Trophoblast cell (in vitro differentiated cells and primary cell): ENCODE measurements at places on chromosomes 1 and 21.

DNA sequence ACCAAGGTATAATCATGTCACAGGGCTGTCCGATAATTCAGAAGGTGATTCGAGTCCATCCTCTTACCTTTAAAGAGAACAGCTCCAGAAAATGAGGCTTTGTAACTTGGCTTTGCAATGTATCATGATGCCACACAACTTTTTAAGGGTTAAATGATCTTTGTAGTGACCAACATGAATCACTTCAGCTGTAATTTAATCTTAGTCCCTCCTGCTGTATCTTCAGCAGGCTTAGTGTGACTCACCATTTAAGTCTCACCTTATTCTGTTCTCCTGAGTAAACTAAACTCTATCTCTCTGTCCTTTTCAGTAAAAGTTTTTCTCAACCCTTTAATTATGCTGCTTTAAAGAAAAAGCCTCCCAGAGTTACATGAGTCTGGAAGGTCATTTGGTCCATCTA, 1.9 kb upstream of the HIVEP3 start:
- no peak for DNase-seq
- H3K27ac ChIP-seq, result no peak overlapping the region
- H3K27me3 ChIP-seq, result no peaks in the 10 kb centered on the region
- H3K4me1 ChIP-seq, result peaks cover 17% of the 10 kb centered on the region

DNA sequence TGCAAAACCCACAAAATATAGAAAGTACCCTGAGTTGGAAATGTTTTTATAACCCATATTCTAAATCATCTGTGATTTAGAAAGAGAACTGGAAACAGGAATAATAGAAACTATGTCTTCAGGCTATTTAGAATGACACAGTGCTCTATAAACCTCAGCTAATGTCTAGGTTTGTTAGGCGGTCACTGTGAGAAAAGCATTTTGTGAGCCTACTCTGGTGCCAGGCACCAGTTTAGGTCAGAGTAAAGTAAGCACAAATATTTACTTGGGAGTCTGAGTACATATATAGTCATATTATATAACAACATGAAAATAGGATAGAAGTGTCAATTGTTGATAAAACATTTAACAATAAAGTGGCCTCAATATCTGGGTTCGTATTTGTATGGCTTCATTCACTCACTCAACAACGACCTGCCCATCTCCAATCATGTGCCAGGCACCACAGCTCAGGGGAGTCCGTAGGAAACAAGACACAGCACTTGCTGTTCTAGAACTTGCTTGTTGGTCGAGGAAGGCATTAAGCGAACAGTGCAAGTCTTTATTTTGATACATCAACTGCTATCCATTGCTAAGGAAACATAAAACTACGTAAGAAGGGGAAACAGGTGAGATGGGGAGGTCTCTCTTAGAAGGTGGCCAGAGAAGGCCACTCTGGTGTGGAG, 37.2 kb downstream of the GNB1 start:
- H3K36me3 ChIP-seq, result peaks cover 5% of the 10 kb centered on the region
- no peak for DNase-seq
- H3K27me3 ChIP-seq, result no peaks in the 10 kb centered on the region
- peaks cover 6% of the 10 kb centered on the region for H3K4me1 ChIP-seq
- H3K27ac ChIP-seq, result no peak overlapping the region

DNA sequence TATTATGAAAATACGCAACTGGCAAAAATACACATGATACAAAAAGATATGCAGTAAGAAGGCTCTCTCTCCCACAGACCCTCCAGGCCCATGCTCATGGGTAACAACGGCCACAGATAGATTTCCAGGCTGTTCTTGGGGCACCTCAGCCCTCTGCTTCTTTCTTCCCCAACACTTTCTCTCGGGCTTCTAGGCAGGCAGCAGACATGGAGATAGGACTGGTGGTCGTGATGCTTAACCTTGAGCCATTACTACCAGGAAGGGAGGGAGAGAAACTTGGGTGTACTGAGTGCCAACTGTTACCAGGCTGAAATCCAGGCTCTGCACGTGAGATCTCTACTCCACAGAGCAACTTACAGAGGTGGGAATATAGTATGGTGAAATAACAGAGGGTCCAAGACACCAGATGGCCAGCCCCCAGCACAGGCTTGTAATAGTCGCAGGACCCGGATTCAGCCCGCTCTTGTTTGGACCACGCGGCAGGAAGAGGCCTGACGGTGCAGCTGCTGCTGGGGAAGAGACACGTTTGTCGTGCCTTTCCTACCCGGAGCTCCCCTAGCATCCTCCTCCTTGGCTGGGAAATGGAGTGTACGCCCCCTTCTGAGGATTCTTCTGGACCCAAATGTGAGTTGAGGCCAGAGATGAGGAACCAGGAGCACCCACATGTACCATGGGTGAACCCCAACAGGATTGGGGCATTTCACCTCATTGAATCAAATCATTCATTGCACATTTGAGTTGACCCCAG, 441.1 kb upstream of the VAMP3 start:
- H3K4me3 ChIP-seq, result no peak overlapping the region
- H3K36me3 ChIP-seq, result no peaks in the 10 kb centered on the region
- no peak for DNase-seq
- H3K27ac ChIP-seq, result no peak overlapping the region
- no peaks in the 10 kb centered on the region for H3K4me1 ChIP-seq
- H3K27me3 ChIP-seq, result no peaks in the 10 kb centered on the region

GRCh38 chr1:6972399-6972798, 187.1 kb downstream of the CAMTA1 start:
- no peaks in the 10 kb centered on the region for H3K36me3 ChIP-seq
- DNase-seq, result no peak
- no peak overlapping the region for H3K4me3 ChIP-seq
- no peaks in the 10 kb centered on the region for H3K27me3 ChIP-seq
- H3K27ac ChIP-seq, result no peak overlapping the region

DNA sequence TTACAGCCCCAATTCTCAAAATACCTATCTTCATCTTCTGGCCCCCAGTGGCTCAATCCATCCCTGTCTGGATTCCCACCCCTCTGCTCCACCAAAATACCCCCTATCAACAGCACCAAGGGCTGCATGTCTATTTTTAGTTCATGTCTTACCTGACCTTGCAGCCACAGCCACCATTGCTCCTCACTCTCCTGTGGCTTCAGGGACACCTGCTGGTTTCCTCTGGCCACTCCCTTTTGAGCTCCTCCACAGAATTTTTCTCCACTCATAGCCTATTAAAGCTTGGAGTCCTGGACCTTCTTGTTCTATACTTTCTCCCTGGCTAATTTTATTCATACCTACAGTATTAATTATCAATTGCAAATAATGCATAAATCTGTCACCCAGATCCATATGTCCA, 125.3 kb upstream of the NGF start:
- peak; percentile 14 for DNase-seq
- peaks cover 17% of the 10 kb centered on the region for H3K4me1 ChIP-seq
- no peak overlapping the region for H3K27ac ChIP-seq
- no peak overlapping the region for H3K4me3 ChIP-seq
- no peaks in the 10 kb centered on the region for H3K27me3 ChIP-seq
- no peaks in the 10 kb centered on the region for H3K36me3 ChIP-seq

GRCh38 chr1:53606651-53607051, 132.3 kb downstream of the GLIS1 start:
- no peak for DNase-seq
- H3K27me3 ChIP-seq, result no peaks in the 10 kb centered on the region
- no peak overlapping the region for H3K27ac ChIP-seq
- no peak overlapping the region for H3K4me3 ChIP-seq

DNA sequence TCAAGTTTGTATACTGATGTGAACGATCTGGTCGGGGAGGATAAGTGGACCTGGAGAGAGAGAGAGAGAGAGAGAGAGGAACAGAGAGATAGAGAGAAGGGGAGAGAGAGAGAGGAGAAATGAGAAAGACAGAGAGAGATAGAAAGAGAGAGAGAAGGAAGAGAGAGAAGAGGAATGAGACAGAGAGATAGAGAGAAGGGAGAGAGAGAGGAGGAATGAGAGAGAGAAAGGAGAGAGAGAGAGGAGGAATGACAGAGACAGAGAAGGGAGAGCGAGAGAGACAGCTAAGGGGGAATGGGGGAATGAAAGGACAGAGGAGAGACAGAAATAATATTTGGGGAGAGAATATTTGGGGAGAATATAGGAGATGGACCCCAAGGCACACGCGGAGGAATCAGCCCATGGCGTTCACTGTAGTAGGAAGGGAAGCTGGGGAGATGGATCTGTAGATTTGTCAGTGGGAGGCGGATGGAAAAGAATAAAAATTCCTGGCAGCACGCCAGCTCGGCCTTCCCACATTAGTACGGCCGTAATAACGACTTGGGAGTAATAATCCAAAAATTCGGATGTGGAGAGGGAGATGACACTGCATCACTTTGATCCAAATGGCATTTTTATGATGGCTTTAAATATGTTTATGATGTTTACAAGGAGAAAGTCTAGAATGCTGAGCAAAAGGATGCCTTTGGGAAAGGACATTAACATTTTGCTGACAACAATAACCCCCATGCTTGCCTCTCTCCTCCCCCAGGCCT, 159.8 kb upstream of the KCNJ6 start:
- no peaks in the 10 kb centered on the region for H3K36me3 ChIP-seq
- H3K4me1 ChIP-seq, result no peaks in the 10 kb centered on the region
- no peak overlapping the region for H3K27ac ChIP-seq
- no peaks in the 10 kb centered on the region for H3K27me3 ChIP-seq

- H3K4me3 ChIP-seq, result no peak overlapping the region
- no peak for DNase-seq
- no peaks in the 10 kb centered on the region for H3K36me3 ChIP-seq
- no peaks in the 10 kb centered on the region for H3K4me1 ChIP-seq
- no peak overlapping the region for H3K27ac ChIP-seq
These were observed 75.7 kb upstream of the SPATA6 start for GRCh38 chr1:48547561-48548220.

DNA sequence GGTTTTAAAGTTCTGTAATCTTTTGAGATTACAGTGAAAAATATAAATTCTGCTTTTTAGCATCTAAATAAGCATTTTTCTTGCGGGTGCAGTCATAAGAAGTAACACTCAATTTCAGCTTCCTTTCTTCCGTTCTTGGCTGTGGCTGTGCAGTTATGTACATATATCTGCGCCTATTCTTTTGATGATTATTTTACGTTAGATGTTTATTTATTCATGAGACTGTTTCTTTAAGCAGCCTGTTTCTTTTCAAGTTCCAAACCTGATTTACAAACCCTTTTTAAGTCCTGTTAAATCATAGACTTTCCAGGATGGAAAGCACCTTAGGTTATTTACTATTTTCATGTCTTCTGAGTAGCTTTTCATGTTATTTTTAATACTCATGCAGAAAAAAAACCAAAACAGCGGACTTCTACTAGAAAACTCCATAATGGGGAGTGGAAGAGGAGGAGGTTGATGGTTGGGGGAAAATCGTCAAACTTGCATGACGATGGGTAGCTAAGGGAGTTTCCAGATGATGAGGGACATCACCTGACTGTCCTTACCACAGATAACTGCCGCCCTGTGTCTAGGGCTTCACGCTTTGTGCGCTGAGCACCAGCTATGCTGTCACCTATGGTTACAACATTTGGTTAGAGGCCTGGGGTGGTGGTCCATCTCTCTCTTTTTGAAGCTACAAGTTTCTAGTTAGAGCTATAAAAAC, 2.6 kb downstream of the PRDM2 start:
- H3K36me3 ChIP-seq, result no peaks in the 10 kb centered on the region
- peaks cover 2% of the 10 kb centered on the region for H3K27me3 ChIP-seq
- peaks cover 9% of the 10 kb centered on the region for H3K4me1 ChIP-seq
- no peak for DNase-seq

DNA sequence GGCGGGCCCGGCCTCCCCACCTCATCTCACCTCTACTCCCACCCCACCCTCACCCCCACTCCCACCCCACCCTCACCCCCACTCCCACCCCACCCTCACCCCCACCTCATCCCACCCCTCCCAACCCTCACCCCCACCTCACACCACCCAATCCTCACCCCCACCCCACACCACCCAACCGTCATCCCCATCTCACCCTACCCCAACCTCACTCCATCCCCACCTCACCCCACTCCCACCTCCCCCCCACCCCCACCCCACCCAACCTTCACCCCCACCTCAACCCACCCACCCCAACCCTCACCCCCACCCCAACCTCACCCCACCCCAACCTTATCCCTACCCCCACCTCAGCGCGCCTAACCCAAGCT, 13.4 kb downstream of the A3GALT2 start:
- H3K4me1 ChIP-seq, result peaks cover 6% of the 10 kb centered on the region
- H3K4me3 ChIP-seq, result no peak overlapping the region
- H3K27ac ChIP-seq, result no peak overlapping the region
- peaks cover 7% of the 10 kb centered on the region for H3K27me3 ChIP-seq

GRCh38 chr1:204709021-204709420, 23.5 kb upstream of the LRRN2 start:
- H3K27me3 ChIP-seq, result peaks cover 20% of the 10 kb centered on the region
- no peaks in the 10 kb centered on the region for H3K36me3 ChIP-seq
- H3K4me3 ChIP-seq, result no peak overlapping the region
- DNase-seq, result no peak

GRCh38 chr1:195769461-195769860, 838.8 kb downstream of the KCNT2 start:
- H3K4me1 ChIP-seq, result no peaks in the 10 kb centered on the region
- no peak for DNase-seq
- no peak overlapping the region for H3K4me3 ChIP-seq

DNA sequence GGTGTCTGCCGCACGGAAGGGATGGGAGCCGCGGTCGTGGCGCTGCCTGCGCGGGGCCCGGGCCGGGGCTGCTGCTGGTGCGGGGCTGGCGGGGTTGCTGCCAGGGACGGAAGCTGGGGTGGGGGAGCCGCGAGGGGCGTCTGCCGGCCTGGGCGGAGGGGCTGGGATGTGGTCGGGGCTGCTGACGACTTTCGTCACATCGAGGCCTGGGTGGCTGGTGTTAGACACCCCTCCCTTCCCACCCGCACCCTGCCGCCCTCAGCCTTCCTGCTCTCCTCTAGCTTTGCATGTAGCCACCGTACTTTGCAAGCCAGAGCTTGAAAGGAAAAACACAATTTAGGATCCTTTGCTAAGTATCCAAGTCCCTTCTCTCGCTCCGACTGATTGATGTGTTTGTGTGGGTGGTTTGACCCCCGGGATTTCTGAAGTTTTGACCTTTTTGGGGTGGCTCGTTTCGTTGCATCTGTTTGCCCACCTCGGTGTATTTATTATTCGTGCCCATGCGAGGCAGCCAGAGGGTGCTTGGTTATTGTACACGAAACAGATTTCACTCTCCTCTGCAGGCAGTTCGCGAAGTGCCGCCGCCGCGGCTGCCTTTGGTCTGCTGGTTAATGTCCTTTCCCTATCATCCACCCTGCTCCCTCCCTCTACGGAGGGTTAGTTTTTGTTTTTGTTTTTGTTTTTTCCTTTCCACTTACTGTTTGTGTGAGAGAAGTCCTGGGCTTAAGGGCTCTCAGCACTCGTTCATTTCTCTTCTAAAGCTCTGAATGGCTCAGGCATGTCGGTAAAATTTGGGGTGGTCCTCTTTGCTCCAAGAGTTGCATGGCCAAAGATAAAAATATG, 868 bp downstream of the C1orf21 start:
- H3K4me1 ChIP-seq, result peaks cover 8% of the 10 kb centered on the region
- H3K27ac ChIP-seq, result peak overlapping the region; percentile 63
- H3K27me3 ChIP-seq, result no peaks in the 10 kb centered on the region
- H3K36me3 ChIP-seq, result no peaks in the 10 kb centered on the region
- peak overlapping the region; percentile 87 for H3K4me3 ChIP-seq

DNA sequence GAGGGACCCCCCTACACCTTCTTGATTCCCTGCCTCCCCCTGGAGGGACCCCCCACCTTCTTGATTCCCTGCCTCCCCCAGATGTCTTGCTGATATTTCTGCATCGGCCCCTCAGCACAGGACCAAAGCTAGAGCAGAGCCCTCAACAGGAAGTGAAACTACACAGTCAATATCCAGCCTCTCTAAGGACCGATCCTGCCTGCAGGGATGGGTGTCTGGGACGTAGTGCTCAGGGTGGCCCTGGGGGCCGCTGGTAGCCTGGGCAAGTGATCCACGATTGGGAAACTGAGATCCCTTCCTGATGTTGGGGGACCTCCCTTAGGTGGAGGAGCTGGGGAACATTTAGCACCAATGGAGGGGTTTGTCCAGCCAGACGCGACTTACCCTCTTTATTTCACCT, 3.9 kb upstream of the LEFTY2 start:
- no peak overlapping the region for H3K27ac ChIP-seq
- no peaks in the 10 kb centered on the region for H3K36me3 ChIP-seq
- no peak for DNase-seq
- H3K4me1 ChIP-seq, result peaks cover 15% of the 10 kb centered on the region
- H3K4me3 ChIP-seq, result no peak overlapping the region
